ENCODE measurements at places on chromosomes 5 and 9.
A peak's percentile ranks its signal among the peaks of the same experiment; 100 is the strongest.

GRCh38 chr9:82332018-82332773 lies 343.6 kb downstream of the SPATA31D1 start:
- DNase-seq, result no peak

- DNase-seq, result no peak
Observed at GRCh38 chr9:133664173-133665050, 28.2 kb downstream of the DBH start.

- peak; percentile 48 for DNase-seq
Observed at GRCh38 chr9:112378328-112379176, 1.4 kb upstream of the HSDL2 start.

DNA sequence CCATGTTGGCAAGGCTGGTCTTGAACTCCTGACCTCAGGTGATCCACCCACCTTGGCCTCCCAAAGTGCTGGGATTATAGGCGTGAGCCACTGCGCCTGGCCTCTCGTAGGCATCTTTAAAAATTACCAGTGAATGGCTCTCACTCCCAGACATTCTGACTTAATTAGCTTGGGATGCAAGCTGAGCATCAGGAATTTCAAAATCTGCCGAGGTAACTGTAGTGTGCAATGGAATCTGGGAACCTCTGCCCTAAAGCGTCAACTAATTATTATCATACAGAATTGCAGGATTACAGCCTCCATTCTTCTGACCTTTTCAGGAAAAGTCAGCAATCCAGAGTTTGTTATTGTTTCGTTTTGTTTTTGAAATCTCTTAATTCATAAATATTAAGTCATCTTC lies 213.4 kb upstream of the DMAC1 start:
- no peak for DNase-seq

GRCh38 chr5:171598641-171599152 lies 179.2 kb downstream of the FGF18 start:
- DNase-seq, result no peak

GRCh38 chr9:38337706-38338264 lies 54.7 kb upstream of the ALDH1B1 start:
- no peak for DNase-seq

DNA sequence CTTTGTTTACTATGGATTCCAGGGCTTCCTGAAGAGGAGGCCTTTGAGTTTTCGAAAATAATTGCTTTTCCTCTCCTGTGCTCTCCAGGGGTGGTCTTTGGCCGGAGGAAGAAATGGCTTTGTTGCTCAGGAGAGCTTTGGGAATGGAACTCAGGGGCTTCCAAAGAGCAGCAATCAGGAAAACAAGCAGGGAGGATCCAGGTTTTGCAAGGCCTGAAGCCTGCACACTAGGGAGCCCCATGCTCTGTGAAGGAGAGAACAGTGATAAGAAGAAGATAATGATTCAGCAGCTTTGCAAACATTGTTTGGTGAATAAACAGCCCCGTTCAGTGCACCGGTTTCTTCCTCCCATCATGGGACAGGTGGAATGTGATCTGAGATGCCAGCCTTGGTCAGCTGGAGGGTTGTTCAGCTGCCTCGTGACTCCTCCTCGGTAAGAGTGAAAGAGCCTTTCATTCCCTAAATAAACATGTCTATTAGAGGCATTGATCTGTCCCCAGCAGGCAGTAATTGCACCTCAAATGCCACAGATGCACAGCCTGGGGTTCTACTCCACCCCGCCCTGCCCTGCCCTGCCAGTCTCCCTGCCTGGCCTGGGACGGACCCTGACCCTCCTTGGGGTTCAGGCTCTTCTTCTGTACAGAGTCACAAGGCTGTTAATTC lies 11.5 kb upstream of the ALDH1B1 start:
- no peak for DNase-seq

- no peak for DNase-seq
Observed at GRCh38 chr9:135802876-135803419, 101.0 kb downstream of the KCNT1 start.

DNA sequence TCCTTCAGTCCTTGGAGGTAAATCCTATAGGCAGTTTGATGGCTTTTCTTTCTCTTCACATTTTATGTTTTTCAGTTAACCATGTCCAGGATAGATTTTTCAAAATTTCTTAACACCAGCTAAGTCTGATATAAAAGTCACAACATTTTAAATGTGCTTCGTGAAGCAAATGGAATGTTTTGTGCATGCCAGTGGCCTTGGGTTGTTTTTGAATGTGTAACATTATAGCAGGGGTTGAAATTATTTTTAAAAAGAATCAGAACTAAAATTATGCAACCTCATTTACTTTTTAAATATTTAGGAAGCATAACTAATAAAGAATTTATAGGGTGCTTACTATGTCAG lies 201.1 kb downstream of the ARHGEF28 start:
- no peak for DNase-seq

GRCh38 chr5:163401271-163401670 lies 36.1 kb upstream of the CCNG1 start:
- DNase-seq, result no peak

DNA sequence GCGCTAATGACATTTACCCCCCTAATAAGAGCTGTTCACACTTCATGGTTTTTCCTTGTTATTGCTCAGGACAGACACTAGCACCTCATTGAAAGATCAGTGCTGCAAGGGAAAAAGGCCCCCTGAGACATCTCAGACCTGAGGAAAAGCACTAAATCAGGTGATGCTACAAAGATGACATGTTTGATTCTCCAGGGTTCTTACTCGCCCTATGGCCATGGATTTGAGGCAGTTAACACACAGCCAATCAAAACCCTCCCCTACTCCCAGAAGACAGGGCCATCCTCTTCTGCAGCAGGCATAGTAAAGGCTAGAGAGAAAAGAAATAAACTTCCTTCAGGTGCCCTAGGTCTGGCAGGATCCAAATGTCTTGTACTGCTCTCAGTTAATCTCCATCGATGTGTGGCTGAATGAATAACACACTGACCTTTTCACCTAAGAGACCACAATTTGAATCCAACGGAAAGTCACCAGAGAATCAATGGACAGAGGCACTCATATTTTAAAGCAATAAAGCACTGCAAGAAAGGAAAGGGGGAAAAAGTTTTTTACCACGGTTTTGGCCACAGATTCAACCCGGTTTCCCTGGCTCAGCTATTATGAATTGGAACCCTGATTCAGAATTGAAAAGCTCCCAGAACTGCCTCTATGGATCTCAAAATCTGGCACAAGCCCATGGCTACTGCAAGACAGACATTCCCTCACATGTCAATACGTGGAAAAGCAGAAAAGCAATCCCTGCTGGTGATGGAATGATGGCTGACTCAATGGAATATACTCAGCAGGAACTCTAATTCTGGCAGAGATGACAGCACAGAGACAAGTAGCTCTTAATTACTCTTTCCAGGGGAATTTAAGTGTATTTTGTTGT lies 329.5 kb downstream of the BNC2 start:
- DNase-seq, result peak; percentile 45

DNA sequence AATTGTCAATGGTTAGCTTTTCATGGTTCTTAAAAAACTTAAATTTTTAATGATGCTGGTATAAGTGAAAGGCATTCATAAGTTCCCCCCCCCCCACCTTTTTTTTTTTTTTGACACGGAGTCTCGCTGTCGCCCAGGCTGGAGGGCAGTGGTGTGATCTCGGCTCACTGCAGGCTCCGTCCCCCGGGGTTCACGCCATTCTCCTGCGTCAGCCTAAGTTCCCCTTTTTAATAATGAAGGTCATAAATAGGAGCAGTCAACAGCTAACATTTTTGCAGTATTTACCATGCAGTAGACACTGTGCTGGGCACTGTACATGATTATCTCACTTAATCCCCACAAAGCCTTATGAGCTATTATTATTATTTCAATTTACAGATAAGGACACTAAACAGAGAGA lies 556.3 kb downstream of the PDE4D start:
- no peak for DNase-seq

DNA sequence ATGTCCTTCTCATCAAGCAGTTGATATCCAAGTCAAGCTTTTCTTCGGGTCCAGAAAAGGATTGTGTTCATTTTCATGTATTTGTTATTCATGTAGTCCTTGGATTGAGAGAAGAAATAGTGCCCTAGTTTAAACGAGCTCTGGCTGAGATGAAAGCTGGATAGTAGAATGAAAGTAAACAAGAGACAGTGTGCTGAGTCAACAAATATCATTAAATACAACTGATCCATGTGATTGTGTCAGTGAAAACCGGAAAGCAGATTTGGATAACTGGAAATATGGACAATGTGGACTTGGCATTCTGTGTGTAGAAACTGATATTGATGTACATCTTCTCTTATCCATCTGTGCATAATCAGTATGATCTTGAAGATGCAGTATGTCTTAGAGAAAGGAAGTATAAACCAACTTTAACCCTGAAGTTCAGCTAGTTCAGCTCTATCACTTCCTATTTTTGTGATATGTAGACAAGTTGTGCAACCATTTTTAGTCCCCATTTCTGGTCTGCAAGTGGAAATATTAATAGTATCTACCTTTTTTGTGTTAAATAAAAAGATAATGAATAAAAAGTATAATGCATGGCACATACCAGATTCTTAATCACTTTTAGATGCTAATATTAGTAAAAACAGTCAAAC lies 4.4 kb downstream of the MUSK start:
- no peak for DNase-seq

- DNase-seq, result no peak
Observed at GRCh38 chr9:31355965-31356364, 1028.5 kb upstream of the ACO1 start.

DNA sequence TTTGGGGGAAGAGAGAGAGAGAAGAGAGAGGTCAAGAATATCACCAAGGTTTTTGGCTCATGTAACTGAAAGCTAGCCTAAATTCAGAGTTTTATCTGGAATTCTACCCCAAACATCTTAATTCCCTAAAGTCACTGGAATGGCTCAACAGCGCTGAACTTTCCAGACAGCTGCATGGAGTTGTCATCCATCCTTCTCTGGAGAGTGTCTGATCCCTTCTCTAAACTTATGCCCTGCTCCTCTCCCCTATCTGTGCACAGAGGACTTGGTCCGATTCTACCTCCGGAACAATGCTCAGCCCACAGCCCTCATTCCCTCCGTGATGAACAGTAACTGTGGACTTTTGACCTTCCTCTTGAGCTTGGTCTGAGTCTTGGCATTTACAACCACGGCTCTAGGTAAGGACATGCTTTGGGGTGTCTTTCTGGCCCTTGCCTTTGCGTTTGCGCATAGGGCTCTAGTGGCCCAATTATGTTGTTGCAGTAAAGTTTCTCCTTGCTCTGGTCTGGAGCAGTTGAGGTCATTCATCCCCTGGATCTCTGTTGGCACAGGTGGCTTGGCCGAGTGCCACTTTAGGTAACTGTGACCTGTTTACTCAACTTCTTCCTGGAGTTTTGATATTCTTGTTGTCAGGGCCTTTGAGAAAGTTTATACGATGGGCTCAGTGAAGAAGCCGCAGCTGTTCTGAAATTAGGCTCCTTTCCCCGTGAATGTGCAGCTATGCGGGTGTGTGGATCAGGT lies 18.3 kb upstream of the CD180 start:
- DNase-seq, result peak; percentile 38

DNA sequence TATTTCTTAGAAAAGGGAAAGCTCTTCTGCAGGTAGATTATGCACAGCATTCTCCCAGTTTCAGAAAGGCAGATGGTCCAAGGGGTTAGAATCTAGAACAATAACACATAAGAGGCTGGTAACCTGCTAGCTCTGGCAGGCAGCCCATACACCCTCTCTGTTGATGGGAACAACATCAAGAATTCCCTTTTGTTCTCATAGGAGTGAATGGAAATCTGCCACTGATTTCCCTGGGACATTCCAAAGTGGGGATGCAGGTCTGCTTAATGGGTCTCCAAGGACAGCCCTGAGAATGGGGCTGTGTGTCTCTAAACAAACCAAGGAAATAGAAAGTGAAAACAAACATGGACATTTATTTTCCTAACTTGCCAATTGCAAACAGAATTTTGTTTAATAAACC lies 456.8 kb downstream of the EBF1 start:
- no peak for DNase-seq

GRCh38 chr9:72526901-72527800 lies 5.7 kb downstream of the TMC1 start:
- DNase-seq, result peak; percentile 98

- no peak for DNase-seq
Observed at GRCh38 chr5:33075731-33076130, 364.6 kb downstream of the NPR3 start.

DNA sequence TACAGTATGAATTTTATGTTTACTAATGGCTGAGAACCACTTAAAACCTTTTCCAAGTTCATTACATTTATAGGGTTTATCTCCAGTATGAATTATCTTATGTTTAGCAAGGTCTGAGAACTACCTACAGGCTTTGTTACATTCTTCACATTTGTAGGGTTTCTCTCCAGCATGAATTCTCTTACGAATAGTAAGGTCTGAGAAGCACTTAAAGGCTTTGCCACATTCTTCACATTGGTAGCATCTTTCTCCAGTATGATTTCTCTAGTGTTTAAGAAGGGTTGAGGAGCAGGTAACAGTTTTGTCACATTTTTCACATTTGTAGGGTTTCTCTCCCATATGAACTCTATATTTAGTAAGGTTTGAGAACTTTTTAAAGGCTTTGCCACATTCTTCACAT lies 1127.4 kb downstream of the EFNA5 start:
- no peak for DNase-seq

DNA sequence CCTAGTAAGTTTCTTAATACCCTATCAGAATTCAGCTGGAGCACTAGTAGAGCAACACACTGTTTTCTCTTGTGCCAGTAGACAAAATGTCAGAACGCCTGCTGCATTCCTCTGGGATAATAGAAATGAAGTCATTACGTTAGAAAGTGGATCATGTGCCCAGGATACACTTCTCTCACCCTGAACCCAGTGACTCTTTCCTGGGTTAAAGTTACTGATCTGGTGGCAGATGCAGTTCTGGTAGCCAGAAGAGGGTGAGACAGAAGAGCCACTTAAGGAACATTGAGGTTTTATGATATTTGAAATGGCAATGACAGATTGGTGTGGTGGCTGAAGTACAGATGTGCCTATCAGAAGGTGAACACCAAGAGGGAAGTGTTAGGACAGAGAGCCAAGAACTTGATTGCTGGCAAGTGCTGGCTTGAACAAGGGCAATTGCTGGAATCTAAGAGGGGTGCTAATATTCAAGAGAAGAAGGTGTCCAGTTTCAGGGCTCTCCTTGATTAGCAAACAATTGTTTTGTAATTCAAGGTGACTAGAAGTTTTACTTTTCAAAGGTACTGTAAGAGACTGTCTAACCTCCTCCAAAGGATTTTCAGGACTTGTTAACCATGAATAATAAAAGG lies 93.7 kb upstream of the ERBIN start:
- DNase-seq, result no peak

DNA sequence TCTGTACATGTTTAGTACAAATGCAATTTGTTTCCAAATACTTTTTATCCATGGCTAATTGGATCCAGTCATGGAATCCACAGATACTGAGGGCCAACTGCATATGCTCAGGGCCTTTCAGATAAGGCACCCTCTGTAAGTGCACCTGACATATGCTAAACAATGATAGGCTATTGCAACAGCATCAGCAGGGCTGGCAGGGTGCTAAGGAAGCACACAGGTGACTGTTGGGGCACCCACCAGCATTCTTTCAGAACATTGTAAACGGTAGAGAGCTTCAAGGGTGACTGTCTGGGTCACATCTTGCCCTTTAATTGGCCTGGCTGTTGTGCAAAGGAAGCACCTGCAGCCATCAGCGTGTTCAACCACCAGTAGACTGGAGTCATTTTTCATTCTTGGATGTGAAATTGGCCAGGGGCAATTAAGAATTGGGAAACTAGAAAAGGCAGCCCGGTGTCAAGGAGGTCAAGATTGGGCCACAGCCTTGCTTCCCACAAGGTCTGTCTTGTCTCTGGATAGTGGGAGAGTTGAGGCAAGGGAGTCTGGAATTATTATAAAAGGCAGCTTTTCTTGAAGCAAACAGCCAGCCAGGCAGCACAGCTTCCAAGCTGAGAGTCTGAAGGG lies 129.3 kb upstream of the RAI14 start:
- peak; percentile 91 for DNase-seq

Data from dermis blood vessel endothelial cell (primary cell).